ENCODE measurements at places on chromosomes 3 and 15.

DNA sequence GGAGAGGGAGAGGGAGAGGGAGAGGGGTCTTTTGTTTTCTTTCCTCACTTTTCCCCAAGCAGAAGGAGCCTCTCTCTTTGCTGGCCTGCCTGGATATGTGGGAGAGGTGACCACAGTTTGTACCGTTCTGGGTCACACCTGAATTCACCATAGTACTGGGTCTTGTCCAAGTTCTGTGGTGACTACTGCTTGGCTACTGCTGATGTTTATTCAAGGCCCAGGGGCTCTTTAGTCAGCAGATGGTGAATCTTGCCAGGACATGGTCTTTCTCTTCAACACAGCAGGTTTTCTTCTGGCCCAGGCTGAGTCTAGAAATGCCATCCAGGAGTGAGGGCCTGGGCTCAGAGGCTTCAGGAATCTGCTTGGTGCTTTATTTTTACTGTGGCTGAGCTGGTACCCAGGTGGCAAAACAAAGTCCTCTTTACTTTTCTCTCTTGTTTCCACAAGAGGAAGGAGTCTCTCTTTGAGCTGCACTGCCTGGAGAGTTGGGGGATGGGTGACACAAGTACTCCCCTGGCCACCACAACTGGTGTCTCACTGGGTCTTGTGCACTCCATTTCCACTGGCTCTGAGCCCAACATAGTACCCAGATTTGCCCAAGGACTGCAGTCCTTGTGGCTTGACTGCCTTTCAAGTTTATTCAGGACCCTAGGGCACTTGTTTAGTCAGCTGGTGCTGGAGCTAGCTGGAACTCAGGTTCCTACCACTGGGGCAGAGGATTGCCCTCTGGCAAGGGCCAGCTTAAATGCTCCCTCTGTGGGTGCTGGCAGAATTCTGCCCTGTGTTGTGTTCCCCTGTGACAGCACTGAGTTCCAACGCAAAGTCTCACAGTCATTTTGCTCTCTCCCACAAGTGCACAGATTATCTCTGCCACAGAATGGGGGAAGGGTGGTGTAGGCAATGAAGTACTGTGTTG lies 16.8 kb upstream of the CCNDBP1 start:
- DNase-seq = no peak

GRCh38 chr3:183529717-183530116 lies 25.8 kb downstream of the KLHL6 start:
- no peak for DNase-seq

DNA sequence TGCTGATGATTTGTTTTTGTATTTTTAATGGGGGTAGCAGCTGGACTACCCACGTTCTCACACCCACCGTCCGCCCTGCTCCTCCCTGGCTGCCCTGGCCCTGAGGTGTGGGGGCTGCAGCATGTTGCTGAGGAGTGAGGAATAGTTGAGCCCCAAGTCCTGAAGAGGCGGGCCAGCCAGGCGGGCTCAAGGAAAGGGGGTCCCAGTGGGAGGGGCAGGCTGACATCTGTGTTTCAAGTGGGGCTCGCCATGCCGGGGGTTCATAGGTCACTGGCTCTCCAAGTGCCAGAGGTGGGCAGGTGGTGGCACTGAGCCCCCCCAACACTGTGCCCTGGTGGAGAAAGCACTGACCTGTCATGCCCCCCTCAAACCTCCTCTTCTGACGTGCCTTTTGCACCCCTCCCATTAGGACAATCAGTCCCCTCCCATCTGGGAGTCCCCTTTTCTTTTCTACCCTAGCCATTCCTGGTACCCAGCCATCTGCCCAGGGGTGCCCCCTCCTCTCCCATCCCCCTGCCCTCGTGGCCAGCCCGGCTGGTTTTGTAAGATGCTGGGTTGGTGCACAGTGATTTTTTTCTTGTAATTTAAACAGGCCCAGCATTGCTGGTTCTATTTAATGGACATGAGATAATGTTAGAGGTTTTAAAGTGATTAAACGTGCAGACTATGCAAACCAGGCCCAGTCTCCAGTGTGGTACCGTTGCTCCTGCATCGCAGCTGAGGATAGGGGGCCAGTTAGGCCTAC lies 1.4 kb upstream of the FES start:
- DNase-seq = no peak

GRCh38 chr3:124658270-124658669 lies 72.0 kb upstream of the UMPS start:
- no peak for DNase-seq

GRCh38 chr3:49566312-49566711 lies 12.0 kb downstream of the BSN start:
- no peak for DNase-seq

DNA sequence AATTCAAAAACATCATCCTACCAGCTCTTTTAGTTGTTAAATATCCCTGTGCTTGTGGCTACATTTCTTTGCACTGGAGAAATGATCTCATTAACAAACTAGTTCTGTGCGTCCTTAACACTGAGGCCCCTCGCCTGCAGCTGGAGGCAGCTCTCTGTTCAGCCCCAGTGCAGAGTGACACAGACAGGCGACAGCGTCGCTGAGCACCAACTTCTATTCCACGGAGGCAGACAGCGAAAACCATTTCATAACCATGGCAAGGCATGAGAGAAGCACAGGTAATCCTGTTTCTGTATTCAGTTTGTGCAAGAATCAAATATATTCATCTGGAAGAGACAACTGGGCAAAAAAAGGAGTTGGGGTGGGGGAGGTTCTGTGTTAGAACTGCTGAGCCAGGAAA lies 530.7 kb downstream of the ZIC1 start:
- DNase-seq = no peak

- DNase-seq = no peak
Measured at GRCh38 chr3:10513306-10513705, 7.9 kb upstream of the ATP2B2 start.

- no peak for DNase-seq
Measured at GRCh38 chr15:41169086-41169485, 53.0 kb upstream of the INO80 start.

- peak; percentile 90 for DNase-seq
Measured at GRCh38 chr15:31365655-31366127, 39.1 kb downstream of the KLF13 start.

- DNase-seq = no peak
Measured at GRCh38 chr3:128282380-128283196, 129.3 kb downstream of the EEFSEC start.

DNA sequence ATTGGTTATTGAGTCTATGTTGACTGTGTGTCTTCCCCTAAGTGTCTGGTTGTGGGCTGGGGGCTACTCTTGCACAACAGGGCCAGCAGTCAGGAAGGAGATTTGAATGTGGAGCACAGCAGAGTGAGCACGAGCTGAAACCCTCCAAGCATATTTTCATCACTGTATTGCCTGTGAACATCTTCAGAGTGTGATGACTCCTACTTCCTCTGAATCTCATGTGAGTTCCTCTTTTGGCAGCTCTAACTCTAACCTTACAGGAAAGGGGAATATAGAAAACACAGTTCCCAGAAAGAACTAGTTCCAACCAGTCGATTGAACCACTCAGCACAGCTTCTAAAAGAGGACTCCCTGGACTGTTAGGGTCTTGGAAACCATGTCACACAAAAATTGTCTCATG lies 211.6 kb downstream of the RAP2B start:
- no peak for DNase-seq

DNA sequence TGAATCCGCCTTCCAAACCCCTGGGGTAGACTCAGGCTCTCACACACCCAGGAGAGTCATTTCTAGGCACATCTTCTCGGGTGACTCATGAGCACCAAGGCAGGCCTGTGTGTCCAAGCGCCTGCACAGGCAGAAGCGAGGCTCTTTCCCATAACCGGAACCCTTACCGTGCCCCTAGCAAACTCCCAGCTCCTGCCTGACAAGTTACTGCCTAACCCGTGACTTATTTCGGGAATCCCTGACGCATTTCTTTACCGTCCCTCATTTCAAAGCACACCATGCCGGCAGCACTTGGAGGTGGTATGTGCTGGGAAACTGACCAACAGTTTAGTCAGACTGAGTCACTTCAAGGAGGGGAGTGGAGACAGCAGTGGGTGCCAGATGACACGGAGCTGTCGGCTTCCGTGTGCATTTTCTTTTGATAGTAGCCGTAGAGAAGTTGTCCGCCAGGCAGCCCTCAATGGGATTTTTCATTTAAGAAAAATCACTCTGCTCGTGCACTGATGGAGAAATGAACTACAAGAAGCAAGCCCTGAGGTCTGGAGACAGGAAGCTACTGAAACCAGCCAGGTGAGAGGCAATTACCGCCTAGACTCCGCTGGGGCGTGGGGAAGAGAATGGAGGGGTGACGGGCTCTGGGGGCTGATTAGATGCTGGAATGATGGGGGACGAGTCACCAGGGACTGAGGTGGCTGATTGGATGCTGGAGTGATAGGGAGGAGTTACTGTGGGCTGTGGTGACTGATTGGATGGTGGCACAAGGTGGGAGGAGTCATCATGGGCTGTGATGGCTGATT lies 17.3 kb upstream of the HRH1 start:
- DNase-seq = no peak

DNA sequence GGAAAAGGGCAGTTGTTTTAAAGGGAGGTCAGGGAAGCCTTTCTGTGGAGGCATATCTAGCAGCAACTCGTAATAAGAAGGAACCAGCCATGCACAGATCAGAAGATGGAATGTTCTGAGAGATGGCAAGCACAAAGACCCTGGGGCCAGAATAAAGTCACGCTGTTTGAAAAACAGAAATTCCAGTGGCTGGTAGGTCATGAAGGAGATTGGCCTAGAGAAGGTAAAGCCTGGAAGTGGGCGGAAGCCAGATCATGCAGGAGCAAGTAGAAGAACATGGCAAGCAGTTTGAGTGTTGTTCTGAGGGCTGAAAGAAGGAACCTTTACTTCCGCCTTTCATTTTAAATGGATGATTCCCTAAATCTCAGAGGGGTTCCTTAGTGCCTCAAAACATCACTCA lies 208.1 kb upstream of the PPP2R3A start:
- no peak for DNase-seq

DNA sequence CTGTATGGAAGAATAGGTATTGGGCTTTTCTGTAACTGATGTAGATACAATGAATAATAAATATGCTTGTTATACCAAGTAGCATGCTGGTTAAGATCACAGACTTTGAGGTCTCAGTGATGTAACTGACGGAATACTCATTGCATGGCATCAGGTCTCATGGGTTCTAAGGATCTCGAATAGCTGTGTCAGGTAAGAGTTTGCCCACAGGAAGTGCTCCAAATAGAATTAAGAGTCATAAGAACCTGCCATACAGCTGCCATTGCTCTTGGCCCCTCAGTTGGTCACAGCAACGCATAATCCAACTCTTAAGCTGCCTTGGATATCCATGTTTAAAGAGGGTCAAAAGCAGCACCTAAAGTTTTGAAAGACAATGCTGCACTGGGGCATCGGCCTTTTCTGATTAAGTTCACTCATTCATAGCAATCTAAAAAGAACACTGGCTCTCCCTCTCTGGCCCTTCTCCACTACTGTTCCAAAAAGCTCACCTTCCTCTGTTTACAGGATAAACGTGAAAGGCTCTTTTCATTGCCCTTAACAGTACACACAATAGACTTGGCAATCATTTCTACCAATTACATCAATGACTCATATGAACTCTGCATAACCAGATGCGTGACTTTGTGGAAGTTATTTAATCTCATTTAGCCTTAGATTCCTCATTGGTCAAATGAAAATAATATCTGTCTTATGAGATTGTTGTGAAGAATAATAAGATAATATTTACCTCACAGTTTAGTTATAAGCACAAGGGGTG lies 74.6 kb downstream of the ZBTB20 start:
- DNase-seq = no peak

DNA sequence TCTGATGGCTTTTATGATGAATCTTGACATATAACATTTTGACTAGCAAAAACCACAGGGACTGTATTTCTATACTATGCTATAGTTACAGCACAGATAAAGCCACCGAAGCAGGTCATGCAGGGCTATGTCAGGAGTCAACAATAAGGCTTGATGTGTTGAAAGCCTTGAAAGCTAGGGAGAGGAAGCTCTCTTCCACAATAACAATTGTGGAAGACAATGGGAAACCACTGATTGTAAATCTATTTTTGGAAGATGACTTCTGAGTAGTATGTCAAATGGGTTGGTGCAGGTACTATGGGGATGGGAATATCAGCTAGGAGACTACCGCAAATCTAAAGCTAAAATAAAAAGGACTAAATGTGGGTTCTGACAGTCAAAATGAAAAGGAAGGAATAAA lies 4.0 kb upstream of the AQR start:
- DNase-seq = no peak

- no peak for DNase-seq
Measured at GRCh38 chr15:65777053-65777452, 15.0 kb downstream of the DENND4A start.

GRCh38 chr15:100330629-100331215 lies 11.1 kb downstream of the ADAMTS17 start:
- peak; percentile 50 for DNase-seq

GRCh38 chr3:149087208-149087607 lies 875 bp upstream of the HLTF start:
- no peak for DNase-seq

DNA sequence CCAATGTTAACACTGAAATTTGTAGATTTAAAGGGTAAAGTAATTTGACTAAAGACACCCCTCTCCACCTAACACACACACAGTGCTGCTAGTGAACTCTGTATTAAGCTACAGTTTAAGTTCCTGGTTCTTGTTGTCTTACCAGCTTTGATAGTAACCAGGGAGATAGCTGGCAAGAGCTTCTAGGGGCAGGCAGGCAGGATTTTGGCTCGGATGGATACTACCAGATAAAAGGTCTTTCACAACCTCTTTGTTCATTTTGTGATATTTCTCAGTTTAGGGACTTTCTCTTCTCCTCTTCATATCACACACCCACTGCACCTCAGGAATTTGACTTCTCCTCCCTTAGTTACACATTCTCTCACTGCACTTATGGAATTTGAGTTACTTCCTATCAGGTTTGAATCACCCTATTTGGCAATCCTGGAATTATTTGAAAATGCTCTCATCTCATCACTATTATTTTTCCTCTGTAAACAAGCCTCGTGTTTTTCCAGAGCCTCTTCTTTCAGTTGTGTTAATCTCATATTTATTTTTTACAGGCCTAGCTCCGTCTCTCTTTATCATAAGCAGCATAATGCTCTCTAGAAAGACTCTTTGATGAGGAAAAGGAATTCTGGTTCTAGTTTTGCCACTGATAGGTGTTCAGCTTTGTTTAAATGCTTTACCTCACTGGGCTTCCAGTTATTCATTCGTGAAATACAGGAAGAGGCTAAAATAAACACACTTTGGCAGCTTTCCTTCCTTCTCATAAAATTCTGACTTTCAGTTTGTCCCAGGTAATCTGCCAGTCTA lies 23.0 kb upstream of the CLDN1 start:
- DNase-seq = no peak

Data from activated CD4-positive, alpha-beta T cell treated with anti-CD3 and anti-CD28 coated beads, Interleukin-10, Interleukin-2, amounts not matched to agents 100 ng/mL and 50 ng/mL, durations not matched to agents 16 hours and 8 hours (primary cell).